Renal cortical epithelial cell (primary cell): ENCODE measurements at places on chromosomes 16 and 17. TPM values are rescaled to one million over a fixed set of nuclear protein-coding genes. Genes with fewer than 3 reads are reported as not detected.

GRCh38 chr17:10623737-10624338 lies 33.3 kb downstream of the MYH3 start:
- DNase-seq, result no peak

DNA sequence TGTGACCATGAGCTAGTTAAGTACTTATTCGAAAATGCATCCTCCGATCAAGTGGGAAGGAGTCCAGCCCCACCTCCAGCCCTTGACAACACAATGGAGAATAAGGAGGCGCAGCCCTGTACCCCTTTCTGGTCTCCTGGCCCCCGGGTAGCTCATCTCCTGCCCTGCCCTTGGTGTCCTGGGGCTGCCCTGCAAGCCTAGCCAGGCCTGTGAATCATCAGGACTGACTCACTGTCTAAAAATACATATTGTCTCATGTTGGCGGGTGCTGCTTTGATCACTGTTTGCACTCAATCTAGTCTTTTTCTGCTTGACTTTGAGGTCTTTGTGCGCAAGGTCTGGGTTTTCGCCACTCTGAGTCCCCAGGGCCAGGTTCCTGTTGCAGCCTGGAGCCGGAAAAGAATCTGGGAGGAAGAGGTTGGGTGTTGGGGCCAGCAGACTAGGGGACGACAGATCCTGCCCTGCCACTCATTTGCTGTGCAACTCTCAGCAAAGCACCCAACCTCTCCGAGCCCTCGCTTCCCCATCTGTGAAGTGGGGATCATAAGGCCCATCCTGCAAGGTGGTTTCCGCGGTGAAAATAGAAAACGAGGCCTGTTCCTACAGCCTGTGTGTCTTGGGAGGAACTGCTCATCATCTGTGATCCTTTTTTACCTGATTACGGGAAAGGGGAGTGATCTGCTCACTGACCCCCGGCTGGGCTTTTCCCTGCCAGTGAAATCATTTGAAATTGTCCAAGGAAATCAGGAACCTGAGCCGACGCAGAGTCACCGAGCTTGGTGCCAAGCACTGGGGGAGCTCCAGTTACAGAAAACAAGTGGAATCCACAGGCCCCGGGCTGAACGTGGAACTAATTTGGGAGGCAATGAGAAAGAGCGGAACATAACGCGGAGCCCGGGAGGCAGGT lies 230.4 kb downstream of the PARN start:
- DNase-seq, result peak; percentile 68

DNA sequence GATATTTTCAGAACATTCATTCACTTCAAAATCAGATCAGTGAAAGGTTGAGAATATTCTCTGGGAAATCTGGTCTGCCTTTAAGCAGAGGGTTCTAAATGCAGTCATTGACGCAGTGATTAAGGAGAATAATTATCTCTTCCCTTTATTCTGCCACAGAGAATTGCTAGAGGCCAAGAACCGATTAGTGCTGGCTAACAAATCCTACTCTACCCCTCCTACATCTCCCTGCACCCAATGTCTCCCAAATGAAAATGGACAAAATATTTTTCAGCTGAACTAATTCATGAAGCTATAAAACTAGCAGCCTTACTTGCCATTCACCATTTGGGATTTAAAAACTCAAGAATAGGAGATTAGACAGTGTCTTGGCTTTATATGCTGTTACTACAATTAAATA lies 185.5 kb upstream of the SOX9 start:
- DNase-seq, result no peak

- no peak for DNase-seq
These were observed 13.4 kb downstream of the EMC6 start for GRCh38 chr17:3682033-3682432.

DNA sequence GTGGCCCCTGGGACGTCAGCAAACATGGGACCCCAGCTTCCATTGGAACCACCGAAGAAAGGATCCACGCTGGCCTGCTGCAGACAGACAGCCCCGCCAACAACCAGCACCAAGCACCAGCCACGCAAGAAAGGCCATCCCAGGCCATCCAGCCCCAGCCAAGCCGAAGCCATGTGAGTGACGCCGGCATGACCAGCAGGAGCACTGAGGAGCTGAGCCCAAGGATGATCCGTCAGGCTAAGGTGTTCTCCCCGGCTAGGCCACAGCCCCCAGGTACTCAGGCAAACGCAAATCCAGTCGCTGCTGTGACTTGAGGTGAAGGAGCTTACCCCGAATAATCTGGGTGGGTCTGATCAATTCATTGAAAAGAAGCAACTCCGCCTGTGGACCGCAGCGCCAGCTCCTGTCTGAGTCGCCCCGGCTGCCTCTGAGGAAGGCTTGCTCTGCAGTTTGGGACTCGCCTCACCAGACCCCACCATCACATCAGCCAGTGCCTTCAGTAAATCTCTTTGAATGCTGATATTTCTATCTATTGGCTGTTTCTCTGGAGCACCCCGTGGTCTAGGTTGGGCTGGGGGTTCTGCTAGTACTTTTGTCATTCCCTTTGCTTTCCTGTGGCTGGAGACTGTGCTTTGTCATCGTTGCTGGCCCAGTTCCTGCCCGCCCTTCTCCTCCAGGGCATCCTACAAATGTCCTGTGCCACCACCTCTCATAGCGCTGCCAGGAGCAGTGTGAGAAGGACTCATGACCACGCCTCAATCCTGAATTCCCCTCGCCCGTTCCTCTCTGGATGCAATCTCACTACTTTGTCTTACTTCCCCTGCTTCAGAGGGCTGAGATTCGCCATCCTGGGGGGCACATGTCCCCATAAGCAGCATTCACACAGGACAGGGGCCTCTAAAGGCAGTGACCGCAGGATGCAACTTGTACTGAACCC lies 8.1 kb upstream of the CBX2 start:
- no peak for DNase-seq

- no peak for DNase-seq
These were observed 2.7 kb downstream of the NDUFAF8 start for GRCh38 chr17:81241648-81242420.

DNA sequence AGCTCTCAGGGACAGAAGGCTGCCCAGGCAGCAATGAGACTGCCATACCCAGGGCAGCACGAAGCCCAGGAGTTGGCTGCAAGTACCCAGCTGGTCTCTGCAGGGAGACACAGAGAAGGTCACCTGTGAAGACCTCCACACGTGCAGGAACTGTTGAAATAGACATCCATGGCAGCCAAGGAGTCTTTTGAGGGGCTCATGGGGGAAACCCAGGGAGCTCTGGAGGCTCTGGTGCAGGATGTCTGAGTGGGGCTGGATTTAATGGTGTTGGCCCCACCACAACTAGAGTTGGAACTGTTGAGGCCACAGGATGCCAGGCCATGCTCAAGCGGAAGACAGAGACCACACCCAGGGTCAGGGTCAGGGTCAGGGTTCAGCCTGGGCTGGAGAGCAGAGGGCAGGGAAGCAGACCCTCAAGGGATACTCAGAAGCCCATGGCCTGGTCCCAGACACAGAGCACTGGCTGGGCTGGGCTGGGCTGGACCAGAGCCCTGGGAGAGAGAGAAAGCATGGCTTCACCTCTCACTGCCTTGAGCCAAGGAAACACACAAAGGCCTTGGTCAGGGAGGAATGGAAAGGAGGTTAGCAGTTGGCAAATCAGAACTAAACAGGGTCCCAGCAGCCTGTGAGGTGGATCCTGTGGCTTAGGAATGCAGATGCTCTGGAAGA lies 21.4 kb downstream of the PITPNM3 start:
- DNase-seq, result no peak

GRCh38 chr16:83851473-83851872 lies 43.7 kb downstream of the HSBP1 start:
- DNase-seq, result no peak

GRCh38 chr16:59330019-59330670 lies 596.0 kb upstream of the GOT2 start:
- no peak for DNase-seq

GRCh38 chr16:79177018-79177417 lies 423.5 kb downstream of the MAF start:
- DNase-seq, result no peak

- DNase-seq, result no peak
These were observed 21.7 kb downstream of the ACSF3 start for GRCh38 chr16:89115216-89115861.

- DNase-seq, result no peak
These were observed 2.1 kb downstream of the SOX9 start for GRCh38 chr17:72122765-72123529.

DNA sequence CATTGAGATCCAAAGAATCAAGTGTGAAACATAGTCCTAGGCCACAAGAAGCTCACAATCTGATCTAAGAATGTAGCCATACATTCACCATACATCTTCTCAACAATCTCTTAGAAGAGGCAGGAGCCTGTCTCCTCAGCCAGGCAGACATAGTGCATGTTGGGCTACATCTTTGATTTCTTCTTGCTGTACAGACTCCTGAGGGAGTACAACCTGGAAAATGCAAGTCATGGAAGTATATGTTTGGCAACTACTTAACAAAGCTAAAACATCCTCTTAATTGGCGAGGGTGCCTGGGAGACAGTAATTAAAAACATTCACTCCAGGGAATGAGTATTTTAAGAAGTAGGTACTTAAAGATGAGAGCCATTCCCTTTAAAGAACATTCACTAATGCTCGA lies 79.2 kb upstream of the NOG start:
- no peak for DNase-seq

DNA sequence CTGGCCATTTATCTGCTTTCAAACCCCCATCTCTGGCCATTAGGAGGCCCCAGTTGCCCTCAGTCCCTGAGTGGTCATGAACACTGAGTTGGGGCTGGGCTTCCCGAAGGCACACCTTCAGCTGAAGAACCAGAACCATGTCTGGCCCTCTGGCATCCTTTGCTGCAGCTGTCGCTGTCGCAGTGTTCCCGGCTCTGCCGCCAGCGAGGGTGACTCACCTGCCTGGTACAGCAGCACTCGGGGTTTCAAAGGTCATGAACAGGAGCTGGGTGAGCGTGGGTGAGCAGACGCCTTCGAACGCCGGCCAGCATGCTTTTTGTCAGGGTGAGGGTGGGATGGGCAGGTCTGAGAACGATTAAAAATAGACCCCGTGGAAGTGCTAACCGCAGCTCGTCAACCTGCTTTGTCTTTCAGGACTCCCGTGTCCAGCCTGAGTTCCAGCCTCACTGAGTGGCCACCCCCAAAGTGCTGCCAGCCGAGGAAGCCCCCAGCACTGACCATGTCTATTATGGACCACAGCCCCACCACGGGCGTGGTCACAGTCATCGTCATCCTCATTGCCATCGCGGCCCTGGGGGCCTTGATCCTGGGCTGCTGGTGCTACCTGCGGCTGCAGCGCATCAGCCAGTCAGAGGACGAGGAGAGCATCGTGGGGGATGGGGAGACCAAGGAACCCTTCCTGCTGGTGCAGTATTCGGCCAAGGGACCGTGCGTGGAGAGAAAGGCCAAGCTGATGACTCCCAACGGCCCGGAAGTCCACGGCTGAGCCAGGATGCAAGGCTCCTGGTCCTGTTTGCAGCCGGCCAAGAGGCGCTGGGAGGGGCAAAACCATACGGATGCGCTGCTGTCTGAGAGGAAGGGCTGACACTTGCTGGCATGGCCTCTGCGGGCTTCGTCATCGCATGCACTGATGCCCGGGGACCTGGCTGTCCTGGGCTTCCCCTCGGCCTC lies 7.6 kb downstream of the SNN start:
- peak; percentile 59 for DNase-seq

PITPNM3 gene
- 2.3 and 3.1 TPM in 2 replicates for total RNA-seq

ALOX15 gene
- not detected in 2 replicates for total RNA-seq

ACSF3 gene
- total RNA-seq, result 29.2 and 29.8 TPM in 2 replicates
